ENCODE measurements at places on chromosomes 2 and 18.

DNA sequence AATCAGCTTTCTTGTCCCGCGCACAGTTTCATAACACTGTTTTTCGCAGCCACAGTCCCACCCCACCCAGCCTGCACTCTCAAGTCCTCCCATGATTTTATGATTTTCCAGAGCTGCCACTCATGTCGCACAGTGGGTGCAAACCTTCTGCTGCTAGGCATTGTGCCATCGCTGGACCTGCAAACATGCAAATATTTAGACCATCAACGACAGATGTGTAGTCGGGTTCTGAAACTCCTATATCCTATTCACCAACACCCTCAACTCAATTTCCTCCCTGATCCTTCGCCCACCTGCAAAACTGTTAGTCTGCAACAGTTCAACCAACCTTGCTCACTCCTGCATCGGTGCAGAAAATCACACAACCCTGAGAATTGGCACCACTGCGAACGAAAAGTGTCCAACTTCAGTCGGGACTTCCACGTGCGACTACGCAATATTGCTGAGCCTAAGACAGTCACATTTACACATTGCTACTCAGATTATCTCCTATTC, 871 bp upstream of the ALS2 start:
- DNase-seq = no peak

DNA sequence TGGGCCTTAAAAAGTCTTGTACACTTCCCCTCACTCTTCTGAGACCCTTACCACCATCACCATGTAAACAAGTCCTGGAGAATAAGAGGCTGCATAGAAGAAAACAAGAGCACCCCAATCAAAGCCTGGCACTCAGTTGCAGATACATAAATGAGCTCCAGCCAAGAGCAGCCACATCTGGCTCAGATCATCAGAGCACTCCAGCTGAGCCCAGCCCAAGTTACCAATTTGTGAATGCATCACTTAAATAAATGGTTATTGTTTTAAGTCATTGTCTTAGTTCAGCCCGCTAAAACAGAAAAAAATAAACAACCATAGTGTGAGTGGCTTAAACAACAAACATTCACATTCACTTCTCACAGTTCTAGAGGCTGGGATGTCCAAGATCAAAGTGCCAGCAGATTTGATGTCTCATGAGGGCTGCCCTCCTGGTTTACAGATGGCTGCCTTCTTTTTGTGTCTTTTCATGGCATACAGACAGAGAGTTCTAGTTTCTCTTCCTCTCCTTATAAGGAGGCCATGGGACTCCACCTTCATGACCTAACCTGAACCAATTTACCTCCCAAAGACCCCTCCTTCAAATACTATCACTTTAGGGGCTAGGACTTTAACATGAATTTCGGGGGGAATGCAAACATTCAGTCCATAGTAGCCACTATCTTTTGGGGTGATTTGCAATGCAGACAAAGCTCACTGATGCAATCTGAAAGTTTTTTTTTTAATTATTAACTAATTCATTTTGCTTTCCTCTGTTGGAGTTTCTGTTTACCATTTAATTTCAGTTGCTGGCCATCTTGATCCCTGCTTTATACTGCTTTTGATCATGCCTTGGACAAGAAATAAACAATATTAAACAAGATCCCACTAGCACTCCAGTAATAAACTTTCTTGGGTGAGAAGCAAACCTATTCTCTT, 187.5 kb upstream of the ACVR2A start:
- DNase-seq = no peak

DNA sequence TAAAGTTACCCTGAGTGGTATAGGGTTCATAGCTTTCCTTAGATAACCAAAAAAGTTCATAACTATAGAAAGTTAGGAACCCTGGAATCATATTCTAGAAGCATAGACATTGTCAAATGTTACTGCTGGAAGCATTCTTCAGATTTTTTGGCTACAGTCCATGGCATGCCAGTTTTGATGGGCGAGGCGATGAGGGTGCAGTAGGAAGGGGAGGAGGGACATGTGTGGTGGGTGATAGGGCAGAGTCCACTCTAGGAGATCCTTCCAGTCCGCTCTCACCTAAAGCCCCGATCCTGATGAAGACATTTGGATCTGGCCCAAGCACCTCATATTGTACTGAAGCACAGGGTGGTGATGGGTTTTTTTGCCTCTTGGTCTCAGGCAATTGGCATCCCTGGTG, 91.8 kb downstream of the HRH4 start:
- DNase-seq = no peak

DNA sequence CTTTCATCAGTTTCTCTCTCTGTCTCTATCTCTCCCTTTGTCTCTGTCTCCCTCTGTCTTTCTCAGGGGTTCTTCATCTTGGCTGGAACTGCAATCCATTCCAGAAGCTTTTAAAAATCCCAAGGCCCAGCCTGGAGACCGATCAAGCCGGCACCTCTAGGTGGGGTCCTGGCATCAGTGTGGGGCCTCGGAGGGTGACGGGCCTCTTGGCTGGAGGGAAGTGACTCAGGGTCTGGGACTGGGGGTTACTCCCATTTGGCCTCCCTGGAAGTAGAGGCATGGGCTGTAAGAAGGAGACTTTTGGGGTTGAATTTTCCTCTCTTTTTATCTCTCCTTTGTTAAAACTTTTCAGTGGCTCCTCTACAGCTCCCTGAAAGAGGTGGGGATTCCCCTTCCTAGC, 52.8 kb upstream of the OTOF start:
- peak; percentile 23 for DNase-seq

DNA sequence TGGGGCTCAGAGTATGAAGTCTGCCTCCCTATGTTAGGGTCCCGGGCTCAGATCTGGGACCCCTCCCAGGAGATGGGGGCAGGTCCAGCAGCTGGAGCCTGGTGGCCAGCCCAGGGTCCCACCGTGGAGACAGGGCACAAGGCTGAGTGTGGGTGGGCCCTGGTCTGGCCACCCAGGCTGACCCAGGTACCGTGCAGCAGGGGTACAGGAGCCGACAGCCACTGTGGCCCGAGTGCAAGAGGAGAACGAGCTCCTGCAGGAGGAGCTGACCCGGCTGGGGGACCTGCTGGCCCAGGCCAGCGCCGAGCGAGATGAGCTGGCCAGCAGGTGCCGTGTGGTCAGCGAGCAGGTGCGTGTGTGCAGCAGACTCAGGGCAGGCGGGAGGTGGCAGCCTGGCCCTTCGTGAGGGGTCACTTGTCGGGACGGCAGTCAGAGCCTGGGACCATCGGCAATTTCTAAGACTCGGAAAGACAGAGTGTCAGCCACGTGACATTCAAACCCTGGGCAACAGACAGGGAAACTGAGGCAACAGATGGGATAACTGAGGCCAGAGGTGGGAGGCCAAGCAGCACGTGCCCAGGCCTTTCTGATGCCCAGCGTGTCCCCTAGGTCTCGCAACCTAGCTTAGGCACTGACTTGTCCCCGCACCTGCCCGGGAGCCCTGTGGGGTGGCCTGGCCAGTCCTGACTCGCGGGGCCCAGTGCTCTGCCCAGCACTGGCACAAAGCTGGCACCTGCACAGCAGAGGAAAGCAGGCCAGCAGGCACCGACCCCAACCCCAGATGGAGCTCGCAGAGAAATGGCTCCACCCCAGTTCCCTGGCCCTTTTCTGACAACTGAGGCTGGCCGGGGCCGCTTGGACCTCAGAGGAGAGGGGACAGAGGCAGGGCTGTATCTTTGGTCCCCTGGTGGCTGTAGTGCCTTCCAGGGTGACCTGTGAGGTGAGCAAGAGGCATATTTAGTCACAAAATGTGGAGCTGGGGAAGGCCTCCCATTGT, 13.9 kb downstream of the CROCC2 start:
- DNase-seq = no peak

DNA sequence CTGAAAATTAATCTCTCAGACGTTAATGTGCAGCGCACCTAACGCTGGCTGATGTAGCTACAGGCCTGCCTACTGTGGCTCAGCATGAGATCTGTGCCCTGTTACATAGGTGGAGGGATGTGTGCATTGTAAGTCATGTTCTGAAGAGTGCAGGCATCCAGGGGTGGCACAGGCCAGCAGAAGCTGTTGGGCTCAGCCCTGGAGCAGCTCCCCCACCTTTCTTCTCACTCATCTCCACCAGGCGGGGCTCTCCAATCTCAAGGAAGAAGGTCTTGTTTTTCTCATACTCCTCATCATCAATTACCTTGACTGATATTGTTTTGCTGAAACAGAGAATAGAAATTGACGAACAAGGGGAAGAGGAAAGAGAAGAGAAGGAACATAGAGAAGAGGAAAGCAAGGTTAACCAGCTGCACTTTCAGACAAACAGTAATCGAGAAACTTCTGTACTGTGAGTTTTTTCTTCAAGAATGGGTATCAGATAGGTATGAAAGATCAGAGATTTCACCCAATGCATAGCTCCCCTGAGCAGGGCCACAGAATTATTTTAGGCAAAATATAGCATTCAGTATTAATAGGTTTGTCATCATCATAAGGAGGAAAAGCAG, 273.6 kb downstream of the SLC8A1 start:
- no peak for DNase-seq

DNA sequence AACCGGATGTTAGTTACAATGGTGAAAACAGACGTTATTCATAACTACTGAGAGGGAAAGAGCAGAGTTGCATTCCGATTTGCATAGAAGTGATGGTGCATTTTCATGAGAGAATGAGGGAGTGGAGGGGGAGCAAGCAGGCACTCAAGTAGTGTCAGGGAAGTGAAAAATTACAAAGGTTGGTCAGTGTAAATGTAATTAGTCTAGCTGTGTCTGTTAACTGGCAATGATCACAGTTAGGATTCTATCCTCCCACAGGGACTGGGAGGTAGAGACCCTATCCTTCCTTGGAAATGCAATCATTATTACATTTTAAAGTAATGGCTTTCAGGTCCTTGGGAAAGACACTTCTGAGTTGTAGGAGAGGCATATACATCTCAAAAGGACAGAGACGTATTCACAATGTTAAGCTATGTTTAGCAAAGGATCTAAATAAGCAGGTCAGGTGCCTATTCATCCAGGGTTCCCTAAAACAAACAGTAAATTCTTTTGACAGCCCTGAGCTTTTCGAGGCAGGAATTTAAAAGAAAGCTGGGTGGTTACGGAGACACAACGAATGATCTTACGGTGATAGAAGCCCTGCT, 1671.8 kb upstream of the DDX18 start:
- no peak for DNase-seq

DNA sequence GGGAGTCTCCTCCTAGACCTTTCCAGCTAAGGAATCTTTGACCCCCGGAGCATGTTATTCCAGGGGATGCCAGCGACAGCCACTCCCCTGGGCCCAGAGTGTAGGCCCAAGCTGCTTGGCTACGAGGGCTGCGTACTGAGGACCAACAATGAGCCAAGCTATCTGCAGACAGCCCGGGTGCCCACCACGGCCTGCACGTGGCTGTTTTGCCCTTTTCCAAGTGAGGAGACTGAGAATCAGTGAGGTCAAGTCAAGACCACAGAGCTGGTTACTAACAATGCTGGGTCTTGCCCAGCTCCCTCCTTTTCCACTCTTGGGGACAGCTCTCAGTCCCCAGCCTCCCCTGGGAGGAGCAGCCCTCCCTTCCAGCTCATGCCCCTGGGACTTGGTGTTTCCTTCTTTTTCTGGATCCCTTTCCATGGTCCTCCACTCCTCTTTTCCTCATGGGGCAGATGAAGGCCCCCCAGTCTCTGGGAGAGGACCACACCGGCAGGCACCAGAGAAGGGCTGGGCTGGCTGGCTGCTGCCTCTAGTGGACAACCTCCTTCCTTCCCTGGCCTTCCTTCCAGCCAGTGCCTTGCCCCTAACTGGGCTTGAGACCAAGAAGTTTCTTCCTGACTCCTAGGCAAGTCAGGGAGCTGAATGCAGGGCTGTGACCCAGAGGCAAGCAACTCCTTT, 550 bp upstream of the MALL start:
- peak; percentile 45 for DNase-seq

GRCh38 chr2:72822794-72823193, 3.0 kb downstream of the EXOC6B start:
- peak; percentile 21 for DNase-seq

DNA sequence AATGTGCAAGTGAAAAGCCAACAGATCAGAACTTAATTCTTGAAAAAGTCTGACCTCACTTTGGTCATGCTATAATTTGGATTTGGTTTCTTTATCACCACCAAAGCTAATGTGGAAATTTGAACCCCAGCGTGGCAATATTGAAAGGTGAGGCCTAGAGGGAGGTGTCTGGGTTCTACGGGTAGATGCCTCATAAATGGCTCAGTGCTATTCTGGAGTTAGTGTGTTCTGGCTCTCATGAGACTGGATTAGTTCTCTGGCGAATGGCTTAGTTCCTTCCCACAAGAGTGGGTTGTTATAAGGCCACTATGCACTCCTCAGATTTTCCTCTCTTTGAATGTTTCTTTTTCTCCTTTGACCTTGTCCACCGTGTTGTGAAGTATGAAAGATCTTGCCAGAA, 22.3 kb downstream of the ORC4 start:
- DNase-seq = no peak

DNA sequence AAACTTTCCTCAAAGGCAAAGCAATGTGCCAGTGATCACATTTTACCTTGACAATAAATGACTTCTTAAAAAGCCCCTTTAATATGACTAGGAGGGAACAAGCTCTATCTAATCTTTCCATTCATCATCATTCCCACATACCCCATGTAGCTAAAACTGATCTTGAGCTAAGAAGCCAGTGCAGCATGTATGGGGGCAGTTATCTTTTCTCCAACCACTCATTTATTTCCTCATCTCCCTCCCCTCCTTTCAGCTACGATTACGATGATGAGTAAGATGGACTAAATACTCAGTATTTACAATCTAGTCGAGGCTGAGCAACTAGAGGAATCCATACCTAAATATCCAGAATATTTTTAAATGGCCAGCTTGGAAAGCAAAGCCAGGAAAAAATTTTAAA, 35.5 kb downstream of the PNO1 start:
- DNase-seq = no peak

DNA sequence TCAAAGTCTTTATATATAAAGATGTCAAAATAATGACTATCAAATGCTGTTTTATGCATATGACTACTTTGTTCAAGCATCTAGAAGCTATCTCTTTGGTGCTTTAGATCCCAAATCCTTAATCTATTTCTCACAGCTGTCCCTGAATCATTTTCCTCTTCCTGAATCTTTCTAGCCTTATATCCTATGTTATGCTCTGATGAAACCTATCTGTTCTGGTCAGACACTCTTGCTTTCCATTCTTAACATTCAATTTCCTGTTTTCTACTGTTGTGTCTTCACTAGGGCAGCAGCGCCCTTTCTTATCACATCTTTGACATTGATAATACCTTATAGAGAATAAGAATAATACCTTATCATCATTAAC, 6.3 kb upstream of the PARD3B start:
- DNase-seq = no peak

DNA sequence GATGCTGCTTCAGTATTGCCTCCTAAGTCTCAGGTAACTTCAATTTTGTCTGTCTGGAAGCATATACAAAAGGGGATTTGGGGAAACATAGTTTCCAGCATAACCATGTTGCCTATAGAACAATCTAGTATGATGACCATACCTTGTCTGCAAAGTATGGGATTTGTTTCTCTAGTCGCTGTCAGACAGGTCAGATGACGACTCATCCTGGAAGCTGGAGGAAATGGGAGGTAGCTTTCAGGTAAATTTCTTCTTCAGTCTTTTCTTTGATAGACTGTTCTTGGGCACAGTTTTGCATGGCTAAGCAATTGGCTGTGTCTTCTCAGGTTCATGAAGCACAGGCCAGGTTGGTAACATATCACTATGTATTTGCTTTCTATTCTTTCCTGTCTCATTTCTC, 2.8 kb upstream of the OSBPL6 start:
- no peak for DNase-seq

GRCh38 chr2:240637116-240637900, 12.0 kb downstream of the GPR35 start:
- no peak for DNase-seq
